ENCODE measurements at places on chromosomes 5 and 9.
A peak's percentile ranks its signal among the peaks of the same experiment; 100 is the strongest.

- no peak for DNase-seq
Observed at GRCh38 chr9:86046930-86047341, 52.4 kb downstream of the GOLM1 start.

DNA sequence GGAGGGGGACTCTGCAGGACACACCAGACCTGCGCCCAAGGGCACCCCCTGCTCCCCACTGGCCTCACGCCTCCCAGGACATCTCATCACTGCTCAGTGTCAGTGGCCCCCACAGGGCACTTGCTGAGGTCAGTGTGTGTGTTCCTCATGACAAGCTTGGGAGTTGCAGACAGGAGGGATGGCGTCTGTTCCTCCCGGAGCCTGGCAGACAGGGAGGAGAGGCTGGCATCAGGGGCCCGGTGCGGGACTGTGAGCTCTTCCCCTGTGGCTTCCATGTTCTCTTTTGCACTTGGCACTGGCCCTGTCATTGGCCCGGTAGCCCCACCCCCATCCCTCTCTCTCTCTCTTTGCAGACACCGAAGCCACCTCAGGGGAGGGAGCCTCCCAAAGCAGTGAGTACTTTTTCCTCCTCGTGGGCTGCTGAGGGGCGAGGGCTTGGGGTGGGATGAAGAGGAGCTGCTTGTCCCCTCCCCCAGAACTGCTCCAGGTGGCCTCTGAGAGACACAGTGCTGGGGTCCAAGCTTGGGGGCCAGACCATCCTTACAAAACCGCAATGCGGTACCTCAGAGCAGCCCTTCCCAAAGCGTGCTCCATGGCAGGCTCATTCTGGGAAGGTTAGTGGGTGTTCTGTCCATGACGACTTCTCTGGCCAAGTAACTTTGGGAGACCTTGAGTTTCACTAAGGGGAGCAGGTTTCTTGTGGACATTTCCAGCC lies 75.7 kb downstream of the AMBP start:
- no peak for DNase-seq

DNA sequence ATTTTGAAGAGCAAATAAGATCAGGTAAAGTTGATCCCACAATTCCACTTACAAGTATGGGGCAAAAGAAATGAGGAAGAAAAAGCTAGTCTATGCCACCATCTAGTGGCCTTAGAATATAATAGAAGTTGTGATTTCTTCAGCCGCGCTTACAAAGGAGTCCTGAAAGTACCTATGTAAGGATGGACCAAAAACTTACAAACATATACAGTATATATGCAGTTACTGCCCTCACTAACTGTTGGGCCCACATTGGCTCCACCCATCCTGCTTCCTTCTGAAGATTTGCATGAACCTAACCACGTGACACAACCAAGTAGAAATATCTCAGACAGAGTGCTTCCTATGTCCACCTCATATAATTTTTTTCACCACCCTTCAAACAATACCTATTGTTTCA lies 11.7 kb upstream of the OR13D1 start:
- peak; percentile 22 for DNase-seq

DNA sequence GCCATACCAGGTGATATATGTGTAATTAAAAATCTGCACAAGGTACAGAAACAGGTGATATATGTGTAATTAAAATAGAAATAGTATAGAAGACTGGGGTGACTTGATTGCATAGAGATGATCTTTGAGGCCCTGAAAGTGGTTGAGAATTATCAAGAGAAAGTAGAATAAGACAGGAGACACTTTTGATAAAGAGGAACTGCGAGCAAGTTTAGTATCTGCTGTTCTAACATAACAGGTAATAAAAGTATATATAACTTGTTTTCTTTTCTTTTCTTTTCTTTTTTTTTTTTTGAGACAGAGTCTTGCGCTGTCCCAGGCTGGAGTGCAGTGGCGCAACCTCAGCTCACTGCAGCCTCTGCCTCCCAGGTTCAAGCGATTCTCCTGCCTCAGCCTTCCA lies 5.4 kb downstream of the SNX2 start:
- no peak for DNase-seq

- no peak for DNase-seq
Observed at GRCh38 chr5:17995997-17996396, 361.7 kb downstream of the TAF11L14 start.

DNA sequence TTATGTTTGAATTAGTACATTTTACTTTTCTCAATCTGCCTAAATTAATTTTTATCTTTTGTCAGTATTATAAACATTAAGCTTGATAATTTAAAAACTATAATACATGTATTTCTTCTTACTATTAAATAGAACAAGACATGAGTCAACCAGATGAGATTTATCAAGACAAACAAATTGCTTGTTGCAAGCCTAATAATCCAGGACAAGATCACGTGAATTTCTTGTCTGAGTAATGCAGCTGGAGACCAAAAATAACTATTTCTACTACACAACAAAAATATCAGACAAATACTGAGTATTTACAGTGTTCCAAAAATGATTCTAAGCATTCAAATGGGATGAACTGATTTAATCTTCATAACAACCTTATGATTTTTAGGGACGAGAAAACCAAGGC lies 339.1 kb upstream of the PRR16 start:
- no peak for DNase-seq

GRCh38 chr9:9558907-9559306 lies 1053.9 kb downstream of the PTPRD start:
- no peak for DNase-seq

DNA sequence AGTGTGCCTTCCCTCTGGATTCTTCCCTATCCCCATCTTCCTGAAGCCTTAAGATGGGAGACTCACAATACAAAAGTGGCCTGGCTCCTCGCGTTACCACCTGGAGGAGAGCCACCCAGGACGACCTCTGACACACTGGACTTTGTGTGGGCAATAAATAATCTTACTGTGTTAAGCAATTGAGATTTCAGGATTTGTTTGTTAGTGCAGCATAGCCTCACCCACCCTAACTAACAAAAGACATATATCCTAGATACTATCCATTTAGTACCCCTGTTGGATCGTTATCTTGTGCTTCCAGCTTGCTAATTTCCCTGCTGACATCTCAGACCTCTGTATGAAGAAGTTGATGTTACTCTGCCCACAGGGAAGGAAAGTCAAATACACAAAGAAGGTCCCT lies 7.9 kb downstream of the GABBR2 start:
- DNase-seq: no peak

DNA sequence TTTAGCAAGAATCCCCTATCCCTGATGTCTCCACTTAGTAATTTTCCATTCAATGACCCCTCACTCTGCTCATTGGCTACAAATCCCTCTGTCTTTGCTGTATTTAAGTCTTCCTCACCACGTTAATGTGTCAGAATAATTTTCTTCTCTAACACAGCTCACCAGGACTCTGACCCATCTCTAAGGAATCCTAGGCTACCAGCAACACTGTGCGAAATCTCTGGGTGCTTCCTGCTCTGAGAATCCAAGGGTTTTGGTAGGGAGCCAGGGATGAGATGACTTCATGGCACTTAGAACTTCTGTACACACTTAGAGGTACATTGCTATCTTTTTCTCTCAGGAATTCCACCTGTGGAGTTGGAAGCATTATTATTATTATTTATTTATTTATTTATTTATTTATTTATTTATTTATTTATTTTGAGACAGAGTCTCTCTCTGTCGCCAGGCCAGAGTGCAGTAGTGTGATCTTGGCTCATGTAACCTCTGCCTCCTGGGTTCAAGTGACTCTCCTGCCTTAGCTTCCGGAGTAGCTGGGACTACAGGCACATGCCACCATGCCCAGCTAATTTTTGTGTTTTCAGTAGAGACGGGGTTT lies 53.5 kb downstream of the FOXI1 start:
- no peak for DNase-seq

DNA sequence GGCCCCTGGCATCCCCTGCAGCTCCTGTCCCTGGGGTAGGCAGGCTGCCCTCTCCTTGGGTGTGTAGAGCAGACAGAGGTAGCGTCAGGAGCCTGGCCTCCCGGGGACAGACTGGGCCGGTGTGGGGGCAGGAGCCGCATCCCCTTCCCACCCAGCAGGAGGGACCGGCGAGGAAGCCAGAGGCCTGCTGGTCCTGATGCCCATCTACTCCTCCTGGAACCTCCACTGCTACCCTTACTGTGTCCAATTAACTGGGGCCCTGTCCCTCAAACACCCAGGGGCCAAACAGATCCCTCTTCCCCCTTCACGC lies 15.6 kb downstream of the RALGDS start:
- DNase-seq: peak; percentile 1

GRCh38 chr9:117815315-117815714 lies 111.1 kb downstream of the TLR4 start:
- DNase-seq: peak; percentile 34

DNA sequence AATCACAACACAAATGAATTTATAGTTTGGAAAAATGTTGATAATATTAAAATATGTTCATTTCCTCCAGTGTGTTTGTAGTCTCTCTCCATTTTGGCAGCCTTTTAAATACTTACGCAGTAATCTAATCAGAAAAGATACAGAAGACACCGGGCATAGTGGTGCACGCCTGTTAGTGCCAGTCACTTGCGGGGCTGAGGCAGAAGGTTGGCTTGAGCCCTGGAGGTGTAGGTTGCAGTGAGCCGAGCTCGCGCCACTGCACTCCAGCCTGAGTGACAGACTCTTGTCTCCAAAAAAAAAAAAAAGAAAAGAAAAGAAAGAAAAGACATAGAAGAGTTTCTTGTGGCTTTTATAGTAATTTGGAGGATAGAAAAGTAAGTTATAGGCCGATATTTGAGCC lies 41.9 kb downstream of the NDFIP1 start:
- no peak for DNase-seq

DNA sequence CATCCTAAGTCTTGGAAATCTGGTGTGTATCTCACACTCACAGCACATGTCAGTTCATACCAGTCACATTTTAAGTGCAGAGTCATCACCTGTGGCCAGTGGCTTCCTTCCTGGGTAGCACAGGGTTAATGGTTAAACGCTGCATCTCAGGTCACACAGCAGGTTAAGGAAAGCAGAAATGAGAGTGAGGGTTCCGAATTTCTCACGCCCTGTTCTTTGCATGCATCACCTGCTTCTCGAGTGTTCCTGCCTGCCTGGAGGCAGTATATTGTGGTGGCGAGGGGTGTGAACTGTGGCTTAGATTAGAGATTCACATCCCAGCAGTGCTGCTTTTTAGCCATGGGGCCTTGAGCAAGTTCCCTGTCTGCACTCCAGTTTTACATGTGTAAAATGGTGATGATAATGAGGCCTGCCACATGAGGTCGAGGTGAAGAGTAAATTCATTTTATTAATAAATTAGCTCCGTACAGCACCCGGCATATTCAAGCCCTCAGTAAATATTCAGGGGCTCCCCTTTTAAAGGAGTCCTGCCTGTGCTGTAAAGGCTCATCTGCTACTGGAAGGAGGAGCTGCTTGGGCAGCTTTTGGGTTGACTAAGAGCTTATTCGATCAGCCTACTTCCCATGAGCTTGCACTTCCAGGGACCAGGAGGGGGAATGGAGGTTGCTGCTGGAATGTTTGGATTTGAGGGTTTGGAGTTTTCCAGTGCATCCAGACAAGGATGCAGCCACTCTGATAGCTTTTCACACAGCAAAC lies 61.1 kb upstream of the SAP30L start:
- no peak for DNase-seq

GRCh38 chr5:30039379-30039778 lies 1154.1 kb upstream of the CDH6 start:
- no peak for DNase-seq

Data from T-helper 2 cell (primary cell).